ENCODE measurements at places on chromosomes 13 and 19. TPM values are rescaled to one million over a fixed set of nuclear protein-coding genes. Genes with fewer than 3 reads are reported as not detected.

RPS5 gene
- total RNA-seq, result 1,004 TPM

GRCh38 chr13:52812941-52813340, 35.5 kb downstream of the PCDH8 start:
- DNase-seq, result no peak

KIRREL2 gene
- 0.87 TPM for total RNA-seq

GRCh38 chr19:19145684-19146608, 7.7 kb upstream of the TMEM161A start:
- DNase-seq, result peak; percentile 82

- DNase-seq, result peak; percentile 74
Measured at GRCh38 chr19:30670011-30670329, 297.8 kb downstream of the ZNF536 start.

CA11 gene
- 6.8 TPM for total RNA-seq

DNA sequence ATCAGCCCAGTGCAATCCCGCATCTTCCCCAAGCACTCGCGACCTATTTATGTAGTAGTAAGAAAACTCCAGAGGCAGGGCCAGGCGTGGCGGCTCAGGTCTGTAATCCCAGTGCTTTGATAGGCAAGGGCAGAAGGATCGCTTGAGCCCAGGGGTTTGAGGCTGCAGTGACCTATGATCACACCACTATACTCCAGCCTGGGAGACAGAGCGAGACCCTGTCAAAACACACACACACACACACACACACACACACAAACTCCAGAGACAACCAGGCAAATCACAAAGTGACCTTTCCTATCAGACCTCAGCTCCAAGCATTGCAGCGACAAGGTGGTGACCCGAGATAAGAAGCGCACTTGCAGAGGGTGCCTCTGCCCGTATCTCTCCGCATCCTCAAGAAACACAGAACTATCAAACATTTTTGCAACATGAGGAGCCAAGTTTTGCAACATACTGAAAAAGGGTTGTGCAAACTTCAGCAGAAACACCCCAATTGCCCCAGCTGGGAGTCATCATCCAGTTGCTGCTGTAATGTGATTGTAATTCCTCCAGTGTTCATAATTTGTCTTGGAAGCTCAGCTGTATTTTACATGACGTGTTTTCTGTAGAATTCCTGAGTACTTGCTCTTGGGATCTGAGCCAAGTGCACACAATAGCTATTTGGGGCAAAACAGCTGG, 8.7 kb upstream of the KLF2 start:
- peak; percentile 84 for DNase-seq

DNA sequence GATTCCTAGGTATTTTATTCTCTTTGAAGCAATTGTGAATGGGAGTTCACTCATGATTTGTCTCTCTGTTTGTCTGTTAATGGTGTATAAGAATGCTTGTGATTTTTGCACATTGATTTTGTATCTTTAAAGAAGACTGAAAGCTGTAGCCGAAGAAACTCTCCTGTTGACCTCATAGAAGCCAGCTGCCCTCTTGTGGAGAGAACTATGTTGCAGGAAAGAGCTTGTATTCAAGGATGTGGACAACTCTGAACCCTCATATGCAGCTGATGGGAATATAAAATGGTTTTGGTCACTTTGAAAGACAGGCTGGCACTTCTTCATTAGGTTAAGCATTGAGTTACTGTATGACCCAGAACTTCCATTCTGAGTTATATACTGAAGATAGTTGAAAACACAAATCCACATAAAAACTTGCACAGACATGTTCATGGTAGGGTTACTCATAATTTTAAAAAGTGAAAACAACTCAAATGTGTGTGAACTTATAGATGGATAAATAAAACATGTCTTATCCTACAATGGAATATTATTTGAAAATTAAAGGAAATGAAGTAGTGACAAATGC, 65.8 kb upstream of the SLITRK6 start:
- DNase-seq, result peak; percentile 54

KL gene
- 0.81 TPM for total RNA-seq

- DNase-seq, result no peak
Measured at GRCh38 chr13:67204764-67205163, 25.4 kb downstream of the PCDH9 start.

- DNase-seq, result no peak
Measured at GRCh38 chr13:80006940-80007339, 334.0 kb downstream of the SPRY2 start.

GRCh38 chr13:73958657-73959397, 175.4 kb downstream of the KLF12 start:
- DNase-seq, result no peak

TEX26 gene
- 5.5 TPM for total RNA-seq

GRCh38 chr13:52703482-52703881, 36.1 kb downstream of the CNMD start:
- no peak for DNase-seq

DNA sequence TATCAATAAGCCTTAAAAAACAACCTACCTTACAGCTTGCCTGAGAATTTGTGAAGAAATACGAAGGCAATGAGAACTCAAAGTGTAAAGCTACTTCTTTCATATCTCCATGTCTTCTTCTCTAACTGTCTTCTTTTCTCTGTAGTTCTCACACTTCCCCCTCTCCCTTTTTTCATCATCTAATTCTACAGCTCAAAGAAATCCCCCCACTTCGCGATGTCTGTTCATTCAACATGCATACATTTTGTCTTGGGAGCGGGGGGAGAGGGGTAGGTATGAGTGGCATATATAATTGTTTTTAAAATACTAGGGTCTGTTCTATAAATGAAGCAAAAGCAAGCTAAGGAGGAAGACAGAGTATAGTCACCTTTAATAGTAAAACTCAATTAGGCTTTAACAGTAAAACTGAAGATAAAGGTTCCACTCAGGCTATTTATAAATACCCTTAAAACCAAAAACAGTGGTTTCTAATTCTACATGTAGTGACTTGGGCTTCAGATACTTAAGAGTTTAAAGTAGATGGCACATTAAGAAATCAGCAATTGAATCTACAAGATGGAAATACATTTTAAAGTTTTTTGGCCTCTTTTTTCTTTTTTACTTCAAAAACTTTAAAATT, 106.9 kb downstream of the KLF12 start:
- DNase-seq, result no peak

DNA sequence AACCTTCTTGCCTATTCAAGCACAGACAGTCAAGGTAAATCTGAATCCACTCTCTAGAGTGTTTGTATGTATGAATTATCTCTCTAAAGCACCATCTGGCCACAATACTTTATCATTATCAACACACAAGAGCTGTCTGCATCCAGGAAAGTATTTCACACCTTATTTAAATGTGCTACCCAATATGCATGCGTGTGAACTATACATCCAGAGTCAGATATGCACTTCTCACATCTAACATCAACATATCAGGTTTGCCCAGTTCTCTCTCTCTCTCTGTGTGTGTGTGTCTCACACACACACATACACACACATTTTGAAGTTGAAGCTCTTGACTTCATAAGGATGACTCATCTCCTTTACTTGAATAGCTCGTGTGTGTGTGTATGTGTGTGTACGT, 697.5 kb upstream of the PCDH20 start:
- DNase-seq, result no peak

DNA sequence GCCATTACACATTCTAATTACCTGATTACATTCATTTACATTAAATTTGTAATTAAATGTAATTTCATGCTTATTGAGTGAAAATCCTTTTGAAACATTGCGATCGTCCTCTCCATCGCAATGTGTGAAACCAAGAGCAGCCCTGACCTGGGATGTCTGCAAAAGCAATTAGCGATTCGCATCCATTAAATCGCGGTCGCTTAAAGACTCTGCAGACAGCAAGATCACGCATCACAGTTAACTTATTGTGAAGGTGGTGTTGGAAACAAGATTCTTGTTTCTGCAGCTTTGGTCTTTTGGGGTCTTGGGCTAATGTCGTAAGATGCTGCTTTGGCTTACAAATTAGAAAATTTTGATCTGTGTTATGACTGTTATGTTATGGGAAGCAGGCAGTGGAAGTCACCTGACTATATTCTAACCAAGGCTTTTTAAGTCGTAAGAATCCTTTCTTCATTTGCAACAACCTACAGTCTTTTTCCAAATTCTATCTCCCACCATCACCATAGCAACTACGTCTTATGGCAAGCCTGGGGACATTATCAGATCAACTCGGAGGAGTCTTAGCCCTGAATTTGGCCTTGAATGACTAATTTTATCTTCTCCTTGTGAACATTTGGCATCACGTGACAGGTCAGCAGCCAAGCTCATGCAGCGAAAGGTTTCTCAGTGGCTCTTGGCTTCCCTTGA, 142.8 kb upstream of the SOX1 start:
- DNase-seq, result no peak

TNNI3 gene
- total RNA-seq, result 14.2 TPM

ZNF541 gene
- total RNA-seq, result 30.4 TPM

SCEL gene
- total RNA-seq, result 2.5 TPM

DNA sequence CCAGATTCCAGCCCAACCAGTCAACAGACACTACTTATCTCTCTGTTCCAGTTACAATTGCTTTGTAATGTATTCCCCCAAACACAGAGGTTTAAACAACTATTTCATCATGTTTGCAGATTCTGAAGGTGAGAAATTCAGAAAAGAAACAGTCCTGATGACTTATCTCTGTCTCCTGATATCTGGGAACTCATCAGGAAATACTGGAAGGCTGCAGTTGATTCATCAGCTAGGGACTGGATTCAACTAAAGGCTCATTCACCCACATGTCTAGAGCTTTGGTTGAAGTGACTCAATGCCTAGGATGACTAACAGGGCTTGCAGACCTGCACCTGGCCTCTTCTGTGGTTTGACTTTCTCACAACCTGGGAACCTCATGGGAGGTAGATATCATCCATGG, 56.6 kb upstream of the GPC6 start:
- no peak for DNase-seq

DNA sequence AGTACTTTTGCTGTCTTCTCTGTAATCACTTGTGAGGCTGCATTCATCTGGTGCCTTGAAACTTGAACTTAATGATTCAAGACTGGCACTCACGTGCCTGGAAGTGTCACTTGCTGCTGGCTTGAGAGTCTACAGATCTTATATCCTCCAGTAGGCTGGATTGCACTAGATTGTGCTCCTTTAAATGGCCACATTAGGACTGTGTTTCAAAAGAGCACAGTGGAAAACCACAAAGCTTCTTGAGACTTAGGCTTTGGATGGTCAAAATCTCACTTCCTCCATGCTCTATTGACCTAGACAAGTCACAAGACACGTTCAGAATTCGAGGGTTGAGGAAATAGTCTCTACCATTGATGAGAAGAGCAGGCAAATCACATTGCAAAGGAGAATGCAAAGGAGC, 1278.8 kb upstream of the MIR17HG start:
- no peak for DNase-seq

DNA sequence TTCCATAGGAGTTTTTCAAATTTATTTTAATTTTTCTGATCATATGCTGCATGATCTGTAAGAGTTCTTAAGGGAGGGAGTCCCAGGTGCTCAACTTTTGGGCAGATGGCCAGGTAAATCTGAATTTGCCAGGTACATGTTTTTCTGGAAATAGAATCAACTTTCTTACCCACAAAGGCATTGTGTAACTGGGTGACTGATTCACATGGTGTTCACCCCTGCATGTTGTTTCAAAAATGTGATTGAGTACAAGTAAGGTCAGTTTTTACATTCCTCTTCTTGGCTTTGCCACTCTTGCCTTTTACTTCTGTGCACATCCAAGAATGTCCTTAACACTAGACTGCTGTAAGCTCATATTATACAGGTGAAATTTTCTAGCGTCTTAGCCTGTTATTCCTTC, 30.4 kb downstream of the RB1 start:
- no peak for DNase-seq

GPR12 gene
- not detected for total RNA-seq
